PC-9 (cell line): ENCODE measurements at places on chromosomes 1 and 21. TPM values are rescaled to one million over a fixed set of nuclear protein-coding genes. Genes with fewer than 3 reads are reported as not detected.

DNA sequence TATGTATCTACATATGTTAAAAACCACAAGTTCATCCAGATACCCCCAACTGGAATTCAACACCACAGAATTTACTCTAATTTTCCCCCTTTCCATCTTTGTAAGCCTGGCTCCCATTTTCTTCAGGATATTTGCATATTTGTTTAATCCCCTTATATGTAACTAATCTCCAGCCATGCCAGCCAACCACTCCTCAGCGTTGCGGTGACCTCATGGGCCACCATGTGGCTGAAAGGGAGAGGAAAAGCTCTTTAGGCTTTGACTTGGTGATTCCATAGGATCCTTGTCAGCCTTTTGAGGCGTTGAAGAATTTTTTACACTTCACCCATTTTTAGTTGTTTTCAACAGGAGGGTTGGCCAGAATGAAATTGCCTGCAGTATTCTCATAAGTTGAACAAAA is 10.0 kb downstream of the CLDN19 start:
- no peak for DNase-seq

- DNase-seq = no peak
These were observed 30.3 kb upstream of the TIAM1 start for GRCh38 chr21:31374395-31374794.

- peak; percentile 54 for DNase-seq
These were observed 78.7 kb downstream of the FGGY start for GRCh38 chr1:59375321-59376220.

DNA sequence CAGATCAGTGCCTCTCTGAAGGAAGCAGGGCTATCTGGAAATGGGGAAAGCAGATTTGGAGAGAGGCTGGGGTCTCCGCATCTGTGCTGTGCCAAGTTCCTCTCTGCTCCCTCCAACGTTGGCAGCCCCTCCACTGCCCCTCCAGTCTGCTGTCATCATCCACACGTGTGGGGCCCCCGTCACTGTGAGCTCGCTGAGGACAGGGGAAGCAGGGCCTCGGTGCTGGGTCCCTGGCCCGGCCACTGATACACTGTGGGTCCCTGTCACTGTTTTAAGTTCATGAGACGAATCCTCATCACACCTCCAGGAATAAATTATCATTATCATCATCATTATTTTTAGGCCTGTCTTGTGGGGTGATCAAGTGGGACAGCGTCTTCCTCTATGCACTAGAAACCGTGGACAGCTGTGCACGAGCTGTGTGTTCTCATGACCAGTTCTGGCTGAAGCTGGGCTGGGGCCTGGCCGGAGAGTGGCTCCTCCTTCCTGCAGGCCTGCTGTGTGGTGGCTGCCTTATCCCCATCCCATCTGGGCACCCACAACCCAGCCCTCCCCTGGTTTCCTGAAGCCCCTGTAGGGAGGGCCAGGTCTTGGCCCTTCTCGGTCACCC is 52.2 kb downstream of the DMRTB1 start:
- DNase-seq = no peak

- DNase-seq = peak; percentile 66
These were observed at the start of gene DMBX1 for GRCh38 chr1:46489638-46490405. Gene DMBX1, plus strand, starts transcription at chr1:46489836. Its CDS starts 17,175 bp downstream, at chr1:46507011.

SPATA6 gene
- total RNA-seq = not detected in 2 replicates

KCNE2 gene
- not detected in 2 replicates for total RNA-seq

PDZK1 gene
- total RNA-seq = 2.7 and 3.4 TPM in 2 replicates

THRAP3 gene
- 83.2 and 143 TPM in 2 replicates for total RNA-seq

DOP1B gene
- 14.7 and 15.1 TPM in 2 replicates for total RNA-seq

DNA sequence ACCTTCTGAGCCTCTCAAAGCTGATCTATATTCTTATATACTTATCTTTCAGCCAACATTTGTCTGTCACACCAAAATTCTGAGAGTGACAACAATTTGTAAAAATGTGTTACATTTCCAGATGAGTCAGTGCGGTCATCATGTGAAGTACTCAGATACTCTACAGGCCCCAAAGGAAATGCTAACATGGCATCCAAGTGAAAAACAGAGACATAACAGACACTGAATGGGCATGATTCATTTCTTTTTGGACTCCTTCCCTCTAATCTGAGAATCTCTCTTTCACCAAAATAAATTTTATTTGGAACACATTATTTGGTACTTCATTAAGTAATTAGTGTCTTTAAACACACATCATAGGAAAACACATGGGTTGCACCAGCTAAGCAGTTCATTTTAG is 96.6 kb downstream of the SLC44A5 start:
- no peak for DNase-seq

ITPKB gene
- total RNA-seq = 12.2 and 13.4 TPM in 2 replicates

GRCh38 chr1:162055062-162055461 is 14.4 kb upstream of the NOS1AP start:
- peak; percentile 52 for DNase-seq

- peak; percentile 86 for DNase-seq
These were observed 44.2 kb upstream of the ECE1 start for GRCh38 chr1:21334214-21335087.

RNF187 gene
- 182 and 227 TPM in 2 replicates for total RNA-seq

GRCh38 chr1:61740751-61741700 is 1.3 kb upstream of the PATJ start:
- peak; percentile 6 for DNase-seq

GRCh38 chr1:207888652-207889051 is 22.3 kb downstream of the CD34 start:
- DNase-seq = no peak

GRCh38 chr1:58436615-58437297 is 109.8 kb downstream of the OMA1 start:
- DNase-seq = no peak
